SJCRH30 (cell line): ENCODE measurements at places on chromosomes 5 and 9. TPM values are rescaled to one million over a fixed set of nuclear protein-coding genes. Genes with fewer than 3 reads are reported as not detected.

GRCh38 chr9:130824643-130825350 is 10.3 kb upstream of the ABL1 start:
- H3K36me3 ChIP-seq, result no peaks in the 10 kb centered on the region
- peak overlapping the region; percentile 5; the same call in 1 of the 2 replicates for H3K27ac ChIP-seq
- H3K4me3 ChIP-seq, result no peak overlapping the region
- no peaks in the 10 kb centered on the region for H3K27me3 ChIP-seq
- H3K4me1 ChIP-seq, result peaks cover 29% of the 10 kb centered on the region

GRCh38 chr5:147892696-147893296 is 13.5 kb downstream of the C5orf46 start:
- no peak for DNase-seq
- no peaks in the 10 kb centered on the region for H3K27me3 ChIP-seq
- no peaks in the 10 kb centered on the region for H3K4me1 ChIP-seq
- H3K4me3 ChIP-seq, result no peak overlapping the region
- H3K36me3 ChIP-seq, result no peaks in the 10 kb centered on the region
- no peak overlapping the region for H3K27ac ChIP-seq

GRCh38 chr9:123027517-123027916 is 6.0 kb upstream of the GPR21 start:
- peaks cover 3% of the 10 kb centered on the region for H3K4me1 ChIP-seq
- H3K36me3 ChIP-seq, result peaks cover 34% of the 10 kb centered on the region
- no peak overlapping the region for H3K4me3 ChIP-seq
- no peak overlapping the region for H3K27ac ChIP-seq

GRCh38 chr9:81598123-81598497 is 91.2 kb downstream of the TLE1 start:
- DNase-seq, result no peak
- H3K36me3 ChIP-seq, result peaks cover 66% of the 10 kb centered on the region
- no peaks in the 10 kb centered on the region for H3K27me3 ChIP-seq

DNA sequence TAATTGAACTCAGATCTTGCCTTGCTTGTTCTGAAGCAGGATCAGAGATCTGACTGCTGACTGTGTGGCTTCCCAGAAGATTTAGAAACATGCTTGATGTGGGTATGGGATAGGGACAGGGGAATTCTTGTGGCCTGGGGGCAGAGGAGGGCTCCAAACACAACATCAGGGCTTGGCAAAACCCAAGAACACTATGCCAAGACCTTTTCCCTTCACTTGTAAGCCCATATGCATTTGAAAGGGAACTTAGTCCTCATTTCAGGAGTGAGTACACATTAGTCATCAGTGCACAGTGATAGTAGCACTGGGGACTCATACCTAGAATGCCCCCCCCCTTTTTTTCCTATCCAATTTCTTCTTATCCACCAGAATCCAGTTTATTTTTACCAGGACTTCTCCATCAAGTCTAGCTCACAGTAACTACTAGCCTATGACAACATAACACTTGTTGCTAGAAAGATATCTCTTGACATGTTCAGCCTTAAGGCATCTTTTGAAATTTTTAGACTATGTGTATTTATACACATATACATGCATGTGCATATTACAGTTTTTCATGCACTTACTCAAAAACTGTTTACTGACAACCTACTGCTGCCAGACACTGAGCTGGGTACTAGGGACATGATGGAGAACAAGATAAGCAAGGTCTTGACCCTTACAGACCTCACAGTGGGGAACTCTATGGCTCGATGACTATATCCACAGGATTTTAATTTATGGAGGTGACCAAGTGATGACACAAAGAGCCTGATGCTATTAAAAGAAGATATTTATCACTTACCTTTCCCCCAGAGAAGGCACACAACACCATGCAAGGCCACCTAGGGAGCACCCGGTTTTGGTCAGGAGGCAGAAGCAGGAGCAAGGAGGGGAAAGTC is 158.3 kb upstream of the MAP3K1 start:
- H3K4me1 ChIP-seq, result no peaks in the 10 kb centered on the region
- no peak for DNase-seq
- no peak overlapping the region for H3K27ac ChIP-seq
- H3K36me3 ChIP-seq, result no peaks in the 10 kb centered on the region

GRCh38 chr5:90017239-90017638 is 392.3 kb downstream of the CETN3 start:
- no peak overlapping the region for H3K27ac ChIP-seq
- no peak for DNase-seq
- no peaks in the 10 kb centered on the region for H3K36me3 ChIP-seq

DNA sequence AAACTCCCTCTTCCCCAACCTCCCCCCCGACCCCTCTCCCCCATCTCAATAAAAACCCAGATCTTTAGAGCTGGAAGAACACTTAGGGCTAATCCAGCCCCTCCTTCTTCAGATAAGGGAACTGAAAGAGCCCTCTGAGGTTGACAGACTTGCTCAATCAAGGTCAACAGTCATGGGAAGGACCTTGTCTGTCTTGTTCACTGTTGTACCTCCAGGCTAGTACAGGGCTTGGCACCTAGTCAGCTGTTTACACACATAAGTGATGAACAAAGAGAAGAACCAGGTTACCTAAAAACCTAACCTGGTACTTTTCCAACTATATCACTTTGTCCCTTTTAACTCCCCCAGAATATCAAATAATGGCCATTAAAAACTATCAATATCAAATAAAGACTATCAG is 2.4 kb downstream of the TTC39B start:
- H3K27me3 ChIP-seq, result no peaks in the 10 kb centered on the region
- no peak overlapping the region for H3K27ac ChIP-seq
- H3K36me3 ChIP-seq, result no peaks in the 10 kb centered on the region
- no peaks in the 10 kb centered on the region for H3K4me1 ChIP-seq
- DNase-seq, result no peak

GRCh38 chr9:110213413-110214044 is 5.6 kb upstream of the C9orf152 start:
- no peaks in the 10 kb centered on the region for H3K27me3 ChIP-seq
- no peak overlapping the region for H3K4me3 ChIP-seq
- H3K36me3 ChIP-seq, result no peaks in the 10 kb centered on the region
- no peak for DNase-seq
- no peak overlapping the region for H3K27ac ChIP-seq

DNA sequence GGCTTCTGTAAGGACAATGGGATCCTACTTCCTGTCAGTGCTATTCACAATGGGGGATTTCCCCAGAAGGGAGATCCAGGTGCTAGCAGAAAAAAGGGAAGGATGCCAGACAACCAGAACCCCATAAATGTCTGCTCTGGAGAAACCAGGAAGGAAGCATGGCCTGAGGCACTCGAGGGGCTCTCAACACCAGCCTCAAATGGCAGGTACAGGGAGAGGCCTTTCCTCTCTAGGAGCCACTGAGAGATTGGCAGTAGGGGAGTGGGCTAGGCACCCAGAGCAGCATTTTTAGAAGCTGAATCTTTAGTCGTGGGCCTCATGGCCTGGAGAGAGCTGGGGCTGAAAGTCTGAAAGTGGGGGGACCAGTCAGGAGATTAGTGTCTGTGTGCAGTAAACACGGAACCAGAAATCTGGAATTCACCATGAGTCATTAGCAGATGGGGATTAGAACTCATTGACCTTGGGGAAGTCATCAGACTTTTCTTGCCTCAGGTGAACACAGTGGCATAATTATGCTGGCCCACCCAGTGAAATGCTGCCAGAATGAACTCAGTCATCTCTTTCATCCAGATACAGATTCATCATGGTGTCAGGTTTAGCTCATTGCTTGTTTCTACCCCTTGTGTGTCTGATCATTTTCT is 28.3 kb downstream of the ARHGEF28 start:
- H3K27ac ChIP-seq, result no peak overlapping the region
- no peaks in the 10 kb centered on the region for H3K27me3 ChIP-seq
- no peaks in the 10 kb centered on the region; the same call in 1 of the 2 replicates for H3K4me1 ChIP-seq
- no peak for DNase-seq
- H3K4me3 ChIP-seq, result no peak overlapping the region

DNA sequence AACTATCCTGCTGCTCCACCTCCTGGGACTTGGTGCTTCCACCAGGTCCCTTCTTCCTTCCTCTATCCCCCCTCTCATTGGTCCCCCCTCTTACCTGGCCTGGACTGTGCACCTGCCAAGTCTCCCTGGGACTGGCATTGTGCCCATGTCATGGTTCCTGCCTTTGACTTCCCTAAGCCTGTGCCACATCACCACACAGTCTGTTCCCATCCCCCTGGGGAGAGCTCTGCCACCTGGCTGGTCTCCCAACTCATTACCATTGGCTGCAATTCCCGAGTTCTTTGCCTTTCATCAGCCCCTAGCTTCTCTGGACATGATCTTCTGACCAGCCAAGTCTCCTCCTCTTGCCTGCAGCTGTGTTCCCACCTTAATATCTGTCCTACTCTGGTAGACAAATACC is 180.3 kb downstream of the SREK1 start:
- H3K4me3 ChIP-seq, result no peak overlapping the region
- H3K27me3 ChIP-seq, result no peaks in the 10 kb centered on the region
- H3K27ac ChIP-seq, result no peak overlapping the region
- no peak for DNase-seq
- H3K36me3 ChIP-seq, result no peaks in the 10 kb centered on the region

GRCh38 chr5:161342886-161343285 is 203.6 kb downstream of the GABRB2 start:
- H3K27ac ChIP-seq, result no peak overlapping the region
- no peaks in the 10 kb centered on the region for H3K36me3 ChIP-seq
- no peak overlapping the region for H3K4me3 ChIP-seq

DNA sequence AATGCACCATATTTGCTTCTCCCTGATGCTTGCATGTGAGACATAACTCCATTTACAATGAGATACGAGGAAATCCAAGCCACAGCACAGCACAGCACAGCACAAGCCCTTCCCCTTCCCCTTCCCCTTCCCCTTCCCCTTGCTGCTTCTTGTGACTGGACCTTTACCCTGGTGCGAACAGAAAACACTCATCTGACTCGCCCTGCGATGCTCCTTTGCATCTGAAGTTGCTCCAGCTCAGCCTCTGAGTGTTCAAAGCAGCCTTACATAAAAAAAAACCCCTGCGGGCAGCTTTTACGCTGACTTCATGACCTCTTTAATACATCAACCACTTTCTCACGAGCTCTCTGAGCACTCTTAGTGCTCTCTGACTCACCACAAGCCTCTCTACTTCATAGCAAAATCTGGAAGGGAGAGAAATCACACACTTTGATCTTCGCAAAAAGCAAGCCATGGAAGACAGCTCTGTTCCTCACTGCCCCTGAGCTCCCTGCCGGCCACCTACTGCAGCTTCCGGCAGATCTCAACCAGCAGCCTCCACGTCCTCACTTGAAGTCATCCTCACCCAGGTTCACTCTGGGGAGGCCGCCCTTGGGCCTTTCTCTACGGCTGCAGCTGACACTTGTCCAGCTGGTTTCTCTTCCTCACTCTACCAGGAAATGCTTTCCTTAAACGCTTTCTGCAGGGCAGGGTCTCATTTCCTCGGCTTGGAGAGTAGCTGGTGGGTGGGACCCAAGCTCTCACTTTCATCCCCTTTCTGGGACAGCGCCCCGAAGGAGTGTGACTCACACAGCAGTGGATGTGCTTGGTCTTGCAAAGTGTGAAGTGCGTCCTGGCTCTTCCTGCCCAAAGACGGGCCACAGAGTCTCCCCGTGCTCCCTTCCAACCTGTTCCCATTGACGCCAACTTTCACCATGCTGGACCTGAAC is 5.3 kb downstream of the SLC34A1 start:
- no peak overlapping the region for H3K27ac ChIP-seq
- peaks cover 9% of the 10 kb centered on the region for H3K27me3 ChIP-seq
- no peaks in the 10 kb centered on the region for H3K36me3 ChIP-seq
- no peak overlapping the region for H3K4me3 ChIP-seq
- no peaks in the 10 kb centered on the region; the same call in 1 of the 2 replicates for H3K4me1 ChIP-seq

DNA sequence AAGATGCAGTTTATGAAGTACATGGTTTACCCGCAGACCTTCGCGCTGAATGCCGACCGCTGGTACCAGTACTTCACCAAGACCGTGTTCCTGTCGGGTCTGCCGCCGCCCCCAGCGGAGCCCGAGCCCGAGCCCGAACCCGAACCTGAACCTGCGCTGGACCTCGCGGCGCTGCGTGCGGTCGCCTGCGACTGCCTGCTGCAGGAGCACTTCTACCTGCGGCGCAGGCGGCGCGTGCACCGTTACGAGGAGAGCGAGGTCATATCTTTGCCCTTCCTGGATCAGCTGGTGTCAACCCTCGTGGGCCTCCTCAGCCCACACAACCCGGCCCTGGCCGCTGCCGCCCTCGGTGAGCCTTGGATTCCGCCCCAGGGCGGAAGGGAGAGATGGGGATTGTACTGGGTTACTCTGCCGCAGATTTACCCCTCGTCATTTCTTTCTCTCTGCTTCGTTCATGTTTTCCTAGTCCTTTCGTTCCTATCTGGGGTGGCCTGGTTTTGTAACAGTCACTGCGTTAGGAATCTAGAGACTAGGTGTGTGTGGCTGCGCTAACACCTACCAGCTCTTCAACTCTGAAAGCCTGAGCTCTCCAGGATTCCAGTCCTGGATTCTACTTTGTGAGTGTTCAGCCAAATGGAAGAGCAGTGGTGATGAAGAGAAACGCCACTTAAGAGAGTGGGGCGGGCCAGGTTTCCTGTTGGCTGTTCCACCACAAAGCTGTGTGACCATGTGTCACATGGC is 638 bp downstream of the MRPS30 start:
- DNase-seq, result peak; percentile 60
- peaks cover 33% of the 10 kb centered on the region for H3K36me3 ChIP-seq
- H3K27me3 ChIP-seq, result no peaks in the 10 kb centered on the region

DNA sequence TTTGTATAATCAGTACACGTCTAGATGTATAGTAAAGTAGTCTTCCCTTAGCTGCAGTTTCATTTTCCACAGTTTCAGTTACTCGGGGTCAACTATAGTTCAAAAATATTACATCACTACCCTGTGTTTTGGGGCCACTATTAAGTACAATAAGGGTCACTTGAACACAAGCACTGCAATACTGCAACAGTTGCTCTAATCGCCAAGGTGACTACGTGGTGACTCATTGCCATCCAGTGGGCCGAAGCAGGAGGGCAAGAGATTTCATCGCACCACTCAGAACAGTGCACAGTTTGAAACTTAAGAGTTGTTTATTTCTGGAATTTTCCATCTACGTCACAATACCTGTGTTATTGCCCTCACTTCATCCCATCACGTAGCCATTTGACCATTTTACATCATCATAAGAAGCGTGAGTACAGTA is at the start of gene ARL14EPL:
TSS of gene ARL14EPL (plus strand) at position 379 of the 424 bp plus-strand sequence. CDS start 18,994 bp downstream, outside the sequence.
- no peaks in the 10 kb centered on the region; the same call in 1 of the 2 replicates for H3K27me3 ChIP-seq
- H3K4me1 ChIP-seq, result peaks cover 12% of the 10 kb centered on the region
- H3K36me3 ChIP-seq, result no peaks in the 10 kb centered on the region
- no peak within 1 kb of the TSS for H3K4me3 ChIP-seq
- peak; percentile 75 for DNase-seq

GRCh38 chr9:98288881-98289280 is 33.4 kb upstream of the TBC1D2 start:
- peaks cover 30% of the 10 kb centered on the region for H3K27me3 ChIP-seq
- H3K4me3 ChIP-seq, result no peak overlapping the region
- no peaks in the 10 kb centered on the region for H3K4me1 ChIP-seq
- no peaks in the 10 kb centered on the region for H3K36me3 ChIP-seq
- no peak for DNase-seq

Gene CLK4
- 24.3 and 28.3 TPM in 2 replicates for total RNA-seq

Gene SLC2A8
- 13.1 and 16.7 TPM in 2 replicates for total RNA-seq

Gene TMOD1
- total RNA-seq, result 0.43 and 0.55 TPM in 2 replicates

Gene SLC23A1
- total RNA-seq, result not detected in 2 replicates

Gene CER1
- total RNA-seq, result not detected in 2 replicates
